ENCODE measurements at places on chromosomes 6 and 20.

DNA sequence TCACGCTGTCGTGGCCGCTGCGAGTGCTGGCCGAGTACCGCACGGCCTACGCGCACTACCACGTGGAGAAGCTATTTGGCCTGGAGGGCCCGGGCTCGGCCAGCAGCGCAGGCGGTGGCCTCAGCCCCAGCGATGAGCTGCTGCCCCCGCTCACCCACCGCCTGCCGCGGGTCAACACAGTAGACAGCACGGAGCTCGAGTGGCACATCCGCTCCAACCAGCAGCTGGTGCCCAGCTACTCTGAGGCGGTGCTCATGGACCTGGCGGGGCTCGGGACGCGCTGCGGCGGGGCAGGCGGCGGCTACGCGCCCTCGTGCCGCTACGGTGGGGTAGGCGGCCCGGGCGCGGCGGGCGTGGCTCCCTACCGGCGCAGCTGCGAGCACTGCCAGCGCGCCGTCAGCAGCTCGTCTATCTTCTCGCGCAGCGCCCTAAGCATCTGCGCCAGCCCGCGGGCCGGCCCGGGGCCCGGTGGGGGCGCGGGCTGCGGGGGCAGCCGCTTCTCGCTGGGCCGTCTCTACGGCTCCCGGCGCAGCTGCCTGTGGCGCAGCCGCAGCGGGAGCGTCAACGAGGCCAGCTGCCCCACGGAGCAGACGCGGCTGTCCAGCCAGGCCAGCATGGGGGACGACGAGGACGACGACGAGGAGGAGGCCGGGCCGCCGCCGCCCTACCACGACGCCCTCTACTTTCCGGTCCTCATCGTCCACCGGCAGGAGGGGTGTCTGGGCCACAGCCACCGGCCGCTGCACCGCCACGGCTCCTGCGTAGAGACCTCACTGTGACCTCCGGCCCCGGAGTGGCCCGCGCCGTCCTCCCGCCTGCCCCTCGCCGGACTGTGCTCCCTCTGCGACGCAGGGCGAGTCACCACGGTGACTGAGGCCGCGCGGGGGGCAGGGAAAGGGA lies 5.7 kb downstream of the TMEM151B start:
- DNase-seq, result no peak

DNA sequence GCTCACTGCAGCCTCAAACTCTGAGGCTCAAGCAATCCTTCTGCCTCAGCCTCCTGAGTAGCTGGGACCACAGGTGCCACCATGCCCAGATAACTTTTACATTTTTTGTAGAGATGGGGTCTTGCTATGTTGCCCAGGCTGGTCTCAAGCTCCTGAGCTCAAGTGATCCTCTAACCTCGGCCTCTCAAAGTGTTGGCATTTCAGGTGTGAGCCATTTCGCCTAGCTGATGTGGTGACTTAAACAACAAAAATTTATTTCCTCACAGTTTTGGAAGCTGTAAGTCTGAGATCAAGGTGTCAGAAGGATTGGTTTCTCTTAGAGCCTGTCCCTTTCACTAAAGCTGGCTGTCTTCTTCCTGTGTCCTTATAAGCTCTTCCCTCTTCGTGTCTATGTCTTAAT lies 15.0 kb upstream of the JARID2 start:
- no peak for DNase-seq

GRCh38 chr6:49225471-49225870 lies 237.6 kb downstream of the MMUT start:
- DNase-seq, result no peak

GRCh38 chr6:146890644-146891434 lies 292.1 kb downstream of the ADGB start:
- no peak for DNase-seq

DNA sequence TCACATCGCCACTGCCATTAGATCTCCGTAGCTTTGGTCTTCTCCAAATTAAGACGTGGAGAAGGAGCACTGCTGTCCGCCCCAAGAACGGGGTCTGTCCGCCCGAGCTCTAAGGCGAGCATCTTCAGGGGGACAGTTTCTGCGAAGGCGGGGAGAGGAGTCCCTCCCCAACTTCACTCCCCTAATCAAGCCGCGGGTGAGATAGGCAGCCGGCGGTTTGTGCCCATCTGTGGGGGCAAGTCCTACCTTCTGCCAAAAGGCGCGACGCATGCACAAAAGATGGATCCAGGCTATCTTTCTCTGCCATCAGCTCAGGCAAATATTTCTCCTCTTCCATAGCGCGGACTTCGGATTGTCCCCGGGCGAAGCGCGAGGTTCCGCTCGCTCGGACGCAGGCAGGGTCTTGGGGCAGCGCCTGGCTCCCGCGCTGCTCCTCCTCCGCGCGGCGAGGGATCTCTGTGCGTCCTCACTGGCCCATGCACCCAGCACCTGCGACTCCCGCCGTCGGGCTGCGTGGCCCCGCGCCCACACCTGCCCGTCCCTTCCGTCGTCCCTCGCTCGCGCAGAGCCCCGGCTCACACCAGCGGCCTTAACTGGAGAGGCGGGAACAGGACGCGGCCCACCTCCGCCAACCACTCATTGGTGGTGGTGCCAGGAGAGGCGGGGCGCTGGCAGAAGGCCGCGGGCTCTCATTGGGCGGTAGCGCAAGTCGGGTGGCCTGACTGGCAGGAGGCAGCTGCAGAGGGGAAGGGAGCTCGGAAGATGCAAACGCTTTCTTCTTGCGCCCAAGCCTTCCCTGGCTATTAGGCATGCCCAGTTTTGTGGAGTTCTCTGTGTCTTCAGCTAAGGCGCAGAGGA lies at the start of gene KHDRBS2:
Gene KHDRBS2, minus strand, starts transcription at position 614 of the 858 bp plus-strand sequence.
- no peak for DNase-seq

DNA sequence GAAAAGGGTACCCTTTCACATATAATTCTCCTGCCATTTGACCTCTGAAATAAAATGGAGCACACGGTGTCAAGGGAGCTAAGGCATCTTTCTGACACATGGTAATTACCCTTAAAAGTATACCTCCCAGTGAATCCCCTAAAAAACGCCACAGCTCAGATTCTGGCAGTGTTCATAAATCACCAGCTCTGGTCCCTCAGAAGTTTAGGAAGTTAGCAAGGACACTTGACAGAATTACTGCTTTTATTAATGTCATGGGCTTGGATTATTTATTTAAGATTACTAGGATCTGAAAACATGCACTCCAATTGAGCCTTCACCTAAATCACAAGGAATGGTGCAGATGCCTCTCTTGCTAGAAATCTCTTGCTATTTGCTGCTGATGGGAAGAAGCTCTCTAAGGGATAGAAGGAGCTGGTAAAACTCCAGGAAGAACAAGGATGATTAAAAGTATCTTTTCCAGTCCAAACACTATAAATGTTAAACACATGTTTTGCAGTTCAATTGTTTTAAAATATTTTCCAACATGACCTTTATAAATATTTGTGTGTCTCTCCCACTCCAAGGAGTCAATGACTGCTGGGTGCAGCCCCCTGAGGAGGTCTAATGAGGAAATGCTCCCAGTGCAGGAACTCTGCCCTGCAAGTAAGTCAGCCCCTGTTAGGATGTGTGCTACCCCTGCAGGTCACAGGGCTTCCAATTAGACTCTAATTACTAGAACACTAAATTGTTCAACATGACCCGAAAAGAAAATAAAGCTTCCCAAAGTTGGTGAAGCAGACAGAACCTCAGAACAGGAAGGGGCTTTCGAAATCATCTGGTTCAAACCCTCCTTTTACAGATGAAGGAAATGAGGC lies 230.3 kb downstream of the TFAP2A start:
- DNase-seq, result no peak

DNA sequence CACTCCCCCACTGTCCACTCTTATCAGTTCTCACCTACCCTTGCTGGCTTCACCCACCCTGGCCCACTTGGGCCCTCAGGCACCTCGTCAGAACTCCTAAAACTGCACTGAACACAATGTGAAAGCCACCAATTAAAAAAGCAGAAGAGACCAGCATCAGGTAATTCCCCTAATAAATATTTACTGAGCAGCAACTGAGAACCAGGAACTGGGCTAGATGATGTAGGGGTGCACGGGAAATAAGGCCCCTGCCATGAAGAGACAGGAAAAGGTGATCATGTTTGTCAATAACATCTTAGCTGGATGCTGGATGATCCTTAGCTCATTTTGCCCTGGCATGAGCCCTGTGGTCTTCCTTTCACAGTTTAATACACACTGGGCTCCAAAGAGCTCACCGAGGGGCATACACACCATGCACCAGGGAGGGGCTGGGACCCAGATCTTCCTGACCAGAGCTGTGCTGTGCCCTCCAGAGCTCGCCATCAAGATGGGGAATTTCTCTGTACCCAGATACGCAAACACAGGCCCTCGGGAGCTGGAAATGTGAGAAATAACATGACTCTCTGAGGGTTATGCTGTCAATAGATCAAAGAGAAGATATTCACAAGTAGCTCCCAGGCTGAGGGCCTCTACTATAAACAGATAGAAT lies 113.6 kb upstream of the SLC22A16 start:
- no peak for DNase-seq

GRCh38 chr20:51946586-51946985 lies 144.3 kb upstream of the SALL4 start:
- DNase-seq, result no peak

GRCh38 chr6:62623846-62624532 lies 338.0 kb upstream of the KHDRBS2 start:
- DNase-seq, result no peak

DNA sequence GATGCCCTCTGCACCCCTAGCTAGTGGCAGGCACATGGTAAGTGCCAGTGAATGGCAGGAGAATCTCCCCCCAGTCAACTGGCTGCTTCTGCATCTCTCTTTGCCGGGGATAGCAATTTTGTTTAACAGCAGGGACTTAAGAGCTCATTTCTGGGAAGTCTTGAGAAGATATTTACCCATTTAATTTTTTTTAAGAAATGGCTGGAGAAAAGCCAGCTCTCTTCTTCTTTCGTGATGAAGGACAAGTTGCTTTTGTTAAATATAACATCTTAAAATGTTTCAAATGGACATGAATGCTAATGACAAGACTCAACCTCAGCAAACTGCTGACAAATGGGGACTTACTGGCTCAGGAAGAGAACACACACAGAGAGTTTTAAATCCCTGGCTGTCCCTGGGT lies 55.0 kb upstream of the IYD start:
- no peak for DNase-seq

DNA sequence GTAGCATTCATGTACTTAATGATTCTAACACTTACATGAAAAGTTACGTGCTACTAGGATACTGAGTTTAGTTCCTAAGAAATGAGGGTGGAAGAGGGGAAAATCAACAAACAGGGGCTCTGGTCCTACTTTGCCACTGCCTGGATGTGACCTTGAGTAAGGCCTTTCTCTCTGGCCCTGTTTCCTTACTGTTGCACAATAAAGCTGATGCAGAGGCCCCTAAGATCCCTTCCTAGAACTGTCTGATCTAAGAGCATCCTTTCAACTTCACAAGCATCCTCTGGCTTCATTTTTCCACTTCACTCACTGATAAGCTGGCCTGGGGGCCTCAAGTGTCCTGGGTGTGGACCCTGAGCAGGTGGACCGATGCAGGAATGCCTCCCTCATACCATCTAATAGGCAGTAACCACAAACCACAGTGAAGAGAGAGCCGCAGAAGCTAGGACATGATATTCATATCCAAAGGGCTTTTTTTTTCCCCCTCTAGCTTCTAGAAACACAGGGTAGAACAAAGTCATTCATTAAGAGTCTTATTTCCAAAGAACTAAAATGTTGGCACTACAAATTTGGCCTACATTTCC lies 21.6 kb downstream of the FKBP1A start:
- no peak for DNase-seq

DNA sequence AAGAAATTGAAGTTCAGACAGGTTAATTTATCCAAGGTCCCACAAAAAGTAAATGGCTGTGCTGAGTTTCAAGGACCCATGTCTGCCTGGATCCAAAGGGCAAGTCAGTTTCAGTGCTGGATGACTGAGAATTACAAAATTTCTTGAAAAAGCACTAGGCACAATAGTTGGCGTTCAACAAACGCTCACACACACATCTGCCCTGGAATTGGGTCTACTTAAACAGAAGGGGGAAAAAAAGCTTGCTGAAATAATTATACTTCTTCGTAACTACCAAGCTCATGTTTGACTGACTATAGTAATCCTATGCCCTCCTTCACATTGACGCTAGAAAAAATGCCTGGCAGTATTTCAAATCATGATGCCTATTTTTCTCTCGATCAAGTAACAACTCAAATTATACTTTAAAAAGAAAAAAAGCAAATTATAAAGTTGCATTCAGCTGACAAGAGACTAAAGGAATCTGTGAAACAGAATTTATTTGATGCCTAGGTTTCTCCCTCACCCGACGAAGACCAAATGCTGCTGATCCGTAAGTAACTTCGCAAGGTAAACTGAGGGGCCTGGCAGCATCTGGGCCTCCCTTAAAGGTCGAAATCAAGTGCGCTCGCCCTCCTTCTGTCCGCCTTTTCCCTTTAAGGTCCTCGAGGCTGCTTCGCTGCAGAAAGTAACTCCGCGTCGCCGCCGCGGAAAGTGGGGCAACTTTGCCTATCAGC lies 650 bp upstream of the CD2AP start:
- DNase-seq, result no peak

DNA sequence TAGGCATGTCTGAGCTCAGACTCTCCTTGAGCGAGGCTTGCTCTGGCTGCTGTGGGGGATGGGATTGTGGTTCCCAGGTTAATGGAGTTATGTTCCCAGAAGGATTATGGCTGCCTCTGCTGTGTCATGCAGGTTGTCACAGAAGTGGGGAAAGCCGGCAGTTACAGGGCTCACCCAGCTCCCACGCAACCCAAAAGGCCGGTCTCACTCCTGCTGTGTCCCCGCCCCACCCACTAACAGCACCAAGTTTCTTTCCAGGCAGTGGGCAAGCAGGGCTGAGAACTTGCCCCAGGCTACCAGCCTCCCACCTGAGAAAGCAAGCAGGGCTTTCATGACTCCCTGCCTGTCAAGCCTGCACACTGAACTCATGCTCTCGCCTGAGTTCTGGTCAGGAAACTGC lies 750.5 kb downstream of the FRK start:
- no peak for DNase-seq

DNA sequence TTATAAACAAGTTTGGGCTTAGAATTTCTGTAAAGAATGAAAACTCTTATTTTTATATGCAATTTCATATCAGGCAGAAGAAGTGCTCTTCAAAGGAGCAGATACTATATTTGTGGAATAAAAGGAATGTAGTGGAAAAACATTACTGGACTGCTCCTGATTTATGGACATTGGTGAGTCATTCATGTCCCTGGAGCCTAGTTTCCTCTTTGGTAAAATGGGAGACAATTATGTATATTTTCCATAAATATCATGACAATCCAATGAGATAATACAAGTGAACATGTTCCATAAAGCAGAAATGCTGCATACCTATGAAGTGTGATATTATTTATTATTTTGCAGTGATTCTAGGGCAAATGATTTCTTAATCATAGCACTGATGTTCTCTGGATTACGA lies 445.8 kb upstream of the CITED2 start:
- DNase-seq, result no peak

- no peak for DNase-seq
These were observed 12.8 kb upstream of the DSTN start for GRCh38 chr20:17556837-17557674.

- peak; percentile 62 for DNase-seq
These were observed at the start of gene ABCF1 for GRCh38 chr6:30571075-30571761. Gene ABCF1, plus strand, starts transcription at chr6:30571442. Its CDS starts 46 bp downstream, at chr6:30571488.

DNA sequence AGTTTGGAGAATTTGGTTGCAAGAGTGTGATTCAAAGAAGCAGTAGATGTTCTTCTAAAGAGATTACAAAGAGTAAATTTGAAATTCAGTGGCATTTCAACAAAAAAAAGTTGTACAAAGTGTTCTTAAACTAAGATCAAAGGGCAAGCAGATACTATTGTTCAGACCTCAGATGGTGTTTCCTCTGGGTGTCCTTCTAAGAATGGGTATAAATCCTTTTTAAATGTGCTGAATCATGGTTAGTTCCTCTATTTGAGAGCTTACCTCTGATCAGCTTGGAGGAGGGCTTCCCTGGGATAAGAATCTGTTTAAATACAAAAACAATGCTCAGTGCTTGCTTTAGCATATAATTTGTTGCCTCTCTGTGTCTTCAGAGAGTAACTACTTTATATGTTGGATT lies 6.3 kb downstream of the BMP6 start:
- DNase-seq, result no peak

GRCh38 chr6:102300350-102300749 lies 906.8 kb downstream of the GRIK2 start:
- no peak for DNase-seq

Data from NCI-H1436 treated with DMSO at 0.1 percent for 48 hours (cell line).